ENCODE measurements at places on chromosomes 7 and 10.

- DNase-seq, result no peak
Measured at GRCh38 chr7:112584290-112584689, 103.5 kb downstream of the LSMEM1 start.

DNA sequence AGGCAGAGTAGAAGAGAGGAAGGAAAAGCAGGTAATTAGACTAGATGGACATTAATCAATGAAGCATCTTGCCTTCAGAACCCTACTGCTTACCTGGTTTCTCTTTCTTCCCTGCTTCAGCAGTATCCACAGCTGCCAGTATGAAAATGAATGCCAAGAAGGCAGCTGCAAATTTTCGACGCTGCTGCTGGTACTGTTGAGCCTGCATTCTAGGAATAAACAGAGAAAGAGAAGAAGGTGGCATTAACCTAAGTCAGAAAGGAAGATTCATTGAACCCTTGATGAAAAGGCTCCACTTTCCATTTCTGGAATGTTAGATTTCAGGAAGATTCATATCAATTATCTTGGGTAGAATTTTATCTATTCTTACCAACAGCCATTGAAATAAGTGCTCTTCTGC is 88.8 kb downstream of the PTN start:
- no peak for DNase-seq

DNA sequence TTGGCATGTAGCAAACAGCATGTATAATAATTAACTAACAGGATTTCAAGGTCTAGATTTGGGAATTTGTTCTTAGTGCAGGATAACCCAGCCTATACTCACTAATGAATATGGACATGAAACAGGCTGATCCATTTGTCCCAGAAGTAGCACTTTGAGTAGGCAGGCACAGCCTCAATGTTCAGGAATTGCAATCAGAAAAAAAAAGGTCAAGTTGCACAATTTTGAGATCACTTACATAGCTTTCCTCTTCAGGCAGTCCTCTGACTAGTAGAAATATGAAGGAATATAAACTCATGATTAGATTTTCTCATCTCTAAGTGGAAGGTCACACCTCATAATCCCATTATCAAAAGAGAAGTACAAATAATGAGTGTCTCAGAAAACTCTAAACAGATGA is 921.4 kb upstream of the CELF2 start:
- no peak for DNase-seq

- no peak for DNase-seq
Measured at GRCh38 chr7:99876491-99876890, 342 bp downstream of the OR2AE1 start.

- no peak for DNase-seq
Measured at GRCh38 chr10:84546609-84547008, 218.2 kb downstream of the CCSER2 start.

- no peak for DNase-seq
Measured at GRCh38 chr7:156524818-156525597, 115.6 kb upstream of the RNF32 start.

- DNase-seq, result no peak
Measured at GRCh38 chr10:78931321-78932053, 137.3 kb upstream of the ZMIZ1 start.

GRCh38 chr10:58952747-58953466 is 223.5 kb upstream of the PHYHIPL start:
- DNase-seq, result peak; percentile 44

- no peak for DNase-seq
Measured at GRCh38 chr7:153066711-153067110, 307.2 kb downstream of the ACTR3B start.

- no peak for DNase-seq
Measured at GRCh38 chr7:133675510-133676218, 422.8 kb downstream of the EXOC4 start.

DNA sequence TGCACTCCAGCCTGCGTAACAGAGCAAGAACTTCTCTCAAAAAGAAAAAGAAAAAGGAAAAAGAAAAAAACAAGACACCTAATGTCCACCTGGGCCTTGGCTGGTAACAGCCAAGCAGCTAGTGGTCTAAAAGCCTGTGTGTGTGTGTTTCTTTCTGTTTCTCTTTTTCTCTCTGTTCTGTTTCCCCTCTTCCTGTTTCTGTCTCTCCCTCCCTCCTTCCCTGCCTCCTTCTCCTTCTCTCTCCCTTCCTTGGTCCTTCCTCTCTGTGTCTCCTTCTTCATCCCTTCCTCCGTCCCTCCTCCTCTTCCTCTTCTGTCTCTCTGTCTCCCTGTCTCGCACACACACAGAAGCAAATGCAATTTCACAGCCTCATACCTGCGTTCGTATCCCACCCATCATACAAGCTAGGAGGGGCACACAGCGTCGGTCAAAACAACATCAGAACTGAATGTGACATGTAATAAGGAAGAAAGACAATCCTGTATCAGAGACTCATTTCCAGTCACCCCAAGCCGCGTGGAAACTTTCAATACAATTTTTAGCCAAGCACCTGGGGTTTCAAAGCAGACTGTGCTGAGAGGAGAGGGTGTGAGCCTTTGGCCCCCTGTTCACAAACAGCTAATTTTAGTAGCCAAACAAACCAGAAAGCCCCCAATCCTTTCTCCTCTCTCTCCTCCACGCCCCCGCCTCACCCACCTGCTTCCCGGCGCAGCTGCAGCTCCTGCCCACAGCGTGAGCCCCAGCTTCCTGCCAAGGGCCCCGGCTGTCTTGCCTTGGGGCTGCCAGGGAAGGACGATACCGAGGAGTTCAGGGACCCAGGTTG is 50.2 kb upstream of the GNA12 start:
- DNase-seq, result peak; percentile 24

DNA sequence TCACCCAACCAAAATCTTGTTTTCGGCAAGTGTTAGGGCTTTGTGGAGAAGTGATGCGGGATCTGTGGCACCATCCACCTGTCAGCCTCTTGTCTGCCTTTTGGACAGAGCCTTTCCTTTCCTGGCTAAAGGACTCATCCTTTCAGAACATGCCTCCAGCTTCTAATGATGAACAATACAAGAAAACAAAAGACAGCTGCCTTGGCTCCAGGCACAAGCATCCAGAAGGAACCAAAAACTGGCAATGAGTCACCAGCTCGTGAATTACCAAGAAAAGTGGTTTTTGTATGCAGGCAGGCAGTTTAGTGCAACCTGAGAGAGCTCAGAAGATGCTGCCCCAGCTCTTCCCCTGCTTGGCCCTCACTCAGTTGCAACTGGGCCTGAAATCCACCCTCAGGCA is 84.6 kb upstream of the NAMPT start:
- no peak for DNase-seq

DNA sequence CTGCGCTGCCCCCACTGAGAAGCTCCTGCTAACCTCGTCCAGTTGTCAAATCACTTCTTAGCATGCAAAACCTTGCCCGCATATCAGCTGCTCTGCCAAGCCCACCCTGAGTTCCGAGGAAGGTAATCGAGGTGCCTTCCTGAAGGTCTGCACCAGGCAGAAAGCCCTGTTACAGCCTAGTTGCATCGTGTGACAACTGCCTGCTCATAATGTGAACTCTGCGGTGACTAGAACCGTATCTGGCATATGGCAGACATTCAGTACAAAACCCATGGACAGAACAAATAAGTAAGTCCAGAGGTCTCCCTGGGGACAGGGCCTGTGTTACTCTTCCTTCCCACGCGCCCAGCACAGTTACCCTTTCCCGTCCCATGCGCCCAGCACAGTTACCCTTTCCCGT is 394.3 kb downstream of the DNAJB6 start:
- DNase-seq, result no peak

GRCh38 chr10:15742102-15742501 is 22.4 kb upstream of the ITGA8 start:
- DNase-seq, result no peak

- no peak for DNase-seq
Measured at GRCh38 chr10:97534746-97535367, 36.1 kb downstream of the UBTD1 start.

- DNase-seq, result no peak
Measured at GRCh38 chr10:96673318-96674099, 46.8 kb downstream of the PIK3AP1 start.

Data from NCI-H2081 (cell line).